Anterior cingulate cortex (tissue), 58 donors: ENCODE measurements at places on chromosomes 1 and 21.

- DNase-seq, result no peak
Measured at GRCh38 chr1:38296047-38296446, 249.5 kb upstream of the POU3F1 start.

- DNase-seq, result peak; percentile 63
Measured at GRCh38 chr1:204431310-204432184, 19.9 kb upstream of the PPP1R15B start.

DNA sequence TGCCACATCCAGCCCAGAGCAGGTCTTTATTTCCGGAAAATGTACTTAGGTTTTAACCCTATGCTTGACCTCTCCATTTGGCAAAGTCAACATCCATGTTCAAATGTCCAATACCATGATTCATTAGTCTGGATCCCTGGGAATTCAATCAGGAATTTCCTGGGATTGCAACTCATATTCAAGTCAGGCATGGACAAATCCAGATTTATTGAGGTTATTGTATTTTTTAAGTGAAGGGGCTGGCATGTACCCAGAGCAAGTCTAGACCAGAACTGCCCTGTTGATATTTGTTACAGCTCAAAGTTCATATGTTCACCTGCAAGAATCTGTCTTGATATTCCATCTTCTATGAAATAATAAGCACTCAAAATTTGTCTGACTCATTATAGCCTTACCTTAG lies 521.1 kb downstream of the ADGRL2 start:
- no peak for DNase-seq

DNA sequence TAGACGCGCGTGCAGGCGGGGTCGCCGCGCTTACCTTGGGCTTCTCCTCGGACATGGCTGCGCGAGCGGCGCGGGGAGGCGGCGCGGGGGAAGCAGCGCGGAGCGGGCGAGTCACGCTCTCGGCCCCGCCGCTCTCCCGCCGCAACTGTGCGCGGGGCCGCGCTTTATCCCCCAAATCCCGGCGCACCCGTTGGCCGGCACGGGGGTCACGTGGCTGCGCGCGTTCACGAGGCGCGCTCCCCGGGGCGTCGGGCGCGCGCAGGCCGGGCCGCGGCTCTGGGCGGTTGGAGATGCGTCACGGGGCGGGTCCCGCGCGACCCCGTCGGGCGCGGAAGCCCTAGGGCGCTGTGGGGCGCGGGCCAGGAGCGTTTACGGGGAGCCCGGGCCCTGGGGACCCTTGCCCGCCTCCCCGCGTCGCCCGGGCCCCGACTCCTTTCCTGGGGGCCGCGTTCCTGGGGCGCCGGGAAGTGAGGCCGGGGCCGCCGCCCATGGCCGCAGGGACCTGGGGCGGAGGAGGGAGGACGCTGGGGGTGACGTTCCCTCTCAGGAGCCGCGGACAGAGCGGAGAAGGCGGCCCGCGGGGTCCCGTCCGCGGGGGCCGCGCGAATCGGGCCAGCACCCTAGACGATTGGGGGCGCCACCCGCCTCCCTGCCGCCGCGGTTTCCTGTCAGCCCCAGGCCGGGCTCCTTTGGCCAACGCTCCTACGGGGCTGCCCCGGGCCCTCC lies at the start of gene SUMO3:
SUMO3 (minus strand) TSS at position 149 of the 726 bp plus-strand sequence; CDS start at position 55, 94 bp downstream.
- peak; percentile 55 for DNase-seq

- no peak for DNase-seq
Measured at GRCh38 chr1:56916630-56917029, 49.2 kb downstream of the C8B start.

- DNase-seq, result no peak
Measured at GRCh38 chr1:227906550-227907071, 41.1 kb downstream of the WNT9A start.

DNA sequence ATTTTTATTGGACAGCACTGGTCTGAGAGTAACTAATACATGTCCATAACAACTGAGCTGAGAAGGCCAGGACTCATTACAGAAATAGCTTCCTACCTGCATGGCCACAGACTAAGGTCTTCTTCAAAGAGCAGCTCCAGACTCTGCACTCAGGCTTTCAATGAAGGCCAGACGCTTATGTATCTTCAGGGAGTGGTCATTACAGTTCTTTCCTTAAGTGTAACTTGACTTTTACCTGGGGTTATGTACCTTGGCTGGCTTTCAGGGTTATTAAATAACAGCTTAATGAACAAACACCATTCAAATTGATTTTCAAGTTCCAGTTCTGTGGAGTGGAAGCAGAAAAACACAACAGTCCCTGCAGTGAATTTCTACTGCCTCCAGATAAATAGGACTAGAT lies 23.8 kb upstream of the SLC22A15 start:
- DNase-seq, result no peak

GRCh38 chr21:45872902-45873301 lies 108.7 kb upstream of the COL6A1 start:
- DNase-seq, result no peak

- no peak for DNase-seq
Measured at GRCh38 chr1:118815909-118816308, 172.2 kb downstream of the TBX15 start.

- no peak for DNase-seq
Measured at GRCh38 chr1:229131243-229132105, 139.4 kb upstream of the RAB4A start.
